Suppressor macrophage (primary cell): ENCODE measurements at places on chromosomes 7 and 10.
A peak's percentile ranks its signal among the peaks of the same experiment; 100 is the strongest.

DNA sequence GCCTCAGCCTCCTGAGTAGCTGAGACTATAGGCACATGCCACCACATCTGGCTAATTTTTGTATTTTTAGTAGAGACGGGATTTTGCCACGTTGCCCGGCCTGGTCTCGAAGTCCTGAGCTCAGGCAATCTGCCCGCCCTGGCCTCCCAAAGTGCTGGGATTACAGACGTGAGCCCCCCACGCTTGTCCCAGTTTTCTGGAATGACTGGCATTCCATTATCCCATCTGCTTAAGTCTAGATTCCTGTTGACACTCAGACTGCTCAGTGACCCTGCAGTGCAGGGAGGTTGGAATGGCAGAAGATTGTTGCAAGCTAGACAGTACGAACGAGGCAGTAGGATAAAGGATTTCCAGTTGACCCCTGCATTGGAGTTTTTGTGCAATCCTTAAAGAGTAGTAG lies 135.1 kb upstream of the NPS start:
- no peak for DNase-seq

GRCh38 chr10:104345941-104346340 lies 7.7 kb upstream of the ITPRIP start:
- no peak for DNase-seq

- no peak for DNase-seq
These were observed 3.5 kb downstream of the DENND11 start for GRCh38 chr7:141698247-141699015.

DNA sequence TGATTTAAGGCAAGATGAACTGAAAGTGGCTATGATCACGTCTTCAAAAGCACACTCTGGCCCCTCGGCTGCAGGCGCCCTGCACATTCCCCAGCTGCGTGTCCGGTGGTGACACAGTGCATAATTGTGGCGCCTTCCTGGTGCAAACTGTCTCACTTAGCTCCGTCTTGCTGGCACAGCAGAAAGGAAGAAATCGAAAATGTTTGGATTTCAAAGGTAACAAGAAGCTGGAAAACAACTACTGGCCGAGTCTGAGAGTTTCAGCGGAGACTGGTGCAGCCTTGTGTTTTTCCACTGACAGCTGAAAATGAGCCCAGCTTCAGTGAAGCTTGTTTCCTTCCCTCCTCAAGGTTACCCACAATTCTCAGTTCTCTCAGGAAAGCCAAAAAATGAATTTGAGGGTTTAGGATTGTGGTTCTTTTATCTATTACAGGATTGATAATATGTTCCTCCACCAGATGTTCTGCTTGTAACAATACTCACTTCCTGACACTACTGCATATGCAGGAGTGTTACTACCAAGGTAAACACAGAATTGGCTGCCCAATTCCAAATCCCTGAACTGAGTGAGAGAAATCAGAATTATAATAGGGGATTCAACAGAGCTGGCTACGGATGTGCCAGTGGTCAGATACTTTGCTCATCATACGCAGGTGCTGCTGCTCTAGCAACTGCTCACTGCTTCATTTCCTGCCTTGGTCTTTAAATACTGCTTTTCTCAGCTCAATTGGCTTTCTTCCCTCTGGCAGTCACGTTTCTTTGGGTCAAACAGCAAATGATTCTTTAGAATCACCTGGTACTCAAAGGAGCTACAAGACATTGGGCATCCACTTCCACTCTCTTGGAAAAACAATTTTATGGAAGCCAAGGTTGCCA lies 63.7 kb downstream of the TRUB1 start:
- DNase-seq = no peak

DNA sequence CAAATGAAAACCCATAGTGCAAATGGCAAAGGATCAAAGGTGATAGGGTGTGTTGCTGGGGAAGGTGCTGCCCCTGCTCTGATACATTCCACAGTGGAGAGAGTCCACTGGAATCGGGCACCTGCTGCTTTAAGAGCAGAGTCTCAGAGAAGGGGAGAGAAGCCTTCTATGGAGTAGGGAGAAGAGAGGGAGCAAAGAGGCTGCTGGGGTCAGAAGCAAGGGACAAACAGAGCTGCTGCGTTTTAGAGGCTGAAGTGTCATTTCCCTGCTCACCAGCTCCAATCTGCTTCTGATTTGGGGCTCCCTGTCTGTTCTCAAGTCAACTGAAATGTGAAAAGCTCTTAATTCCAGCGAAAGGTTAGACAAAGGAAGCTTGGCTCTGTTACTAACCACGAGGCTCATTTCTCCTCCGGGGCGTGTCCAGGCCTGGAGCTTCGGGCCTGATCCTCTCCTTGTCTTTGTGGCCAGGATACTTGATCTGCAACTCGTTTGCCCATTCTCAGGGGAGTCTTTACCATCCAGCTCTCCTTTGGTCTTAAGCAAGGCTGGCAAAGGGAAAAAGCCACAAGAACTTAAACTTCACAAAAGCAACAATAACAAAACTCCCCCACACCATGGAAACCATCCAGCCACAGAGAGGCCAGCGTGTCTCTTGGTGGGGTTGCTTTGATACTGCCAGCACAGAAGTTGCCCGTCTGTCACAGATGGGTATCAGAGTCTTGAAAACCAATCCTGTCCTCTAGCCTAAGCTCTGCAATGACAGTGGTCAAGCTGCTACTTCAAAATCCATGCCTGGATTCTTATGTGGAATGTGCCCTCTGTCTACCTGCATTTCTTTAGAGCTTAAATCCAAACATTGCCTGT lies 692.6 kb downstream of the SUGCT start:
- DNase-seq = no peak

DNA sequence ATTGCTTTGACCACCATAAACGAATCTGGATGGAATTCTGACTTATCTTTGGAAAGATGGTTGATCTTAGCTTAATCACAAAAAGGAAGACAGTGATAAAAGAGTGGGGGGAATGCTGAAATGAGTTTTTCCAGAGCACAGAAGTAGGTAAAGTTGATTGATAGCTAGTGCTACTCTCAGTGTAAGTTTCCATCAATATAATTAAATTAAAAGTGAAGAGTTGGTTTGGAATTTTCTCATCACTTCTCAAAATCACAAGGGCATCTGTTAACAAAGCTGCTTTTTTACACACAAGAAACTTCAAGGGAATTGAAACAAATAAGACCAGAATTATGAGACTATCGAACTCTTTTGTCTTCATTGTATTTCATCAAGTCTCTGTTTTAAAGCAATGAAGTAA lies 1217.3 kb downstream of the REEP3 start:
- no peak for DNase-seq

- no peak for DNase-seq
These were observed 17.7 kb downstream of the SOSTDC1 start for GRCh38 chr7:16447876-16448275.

DNA sequence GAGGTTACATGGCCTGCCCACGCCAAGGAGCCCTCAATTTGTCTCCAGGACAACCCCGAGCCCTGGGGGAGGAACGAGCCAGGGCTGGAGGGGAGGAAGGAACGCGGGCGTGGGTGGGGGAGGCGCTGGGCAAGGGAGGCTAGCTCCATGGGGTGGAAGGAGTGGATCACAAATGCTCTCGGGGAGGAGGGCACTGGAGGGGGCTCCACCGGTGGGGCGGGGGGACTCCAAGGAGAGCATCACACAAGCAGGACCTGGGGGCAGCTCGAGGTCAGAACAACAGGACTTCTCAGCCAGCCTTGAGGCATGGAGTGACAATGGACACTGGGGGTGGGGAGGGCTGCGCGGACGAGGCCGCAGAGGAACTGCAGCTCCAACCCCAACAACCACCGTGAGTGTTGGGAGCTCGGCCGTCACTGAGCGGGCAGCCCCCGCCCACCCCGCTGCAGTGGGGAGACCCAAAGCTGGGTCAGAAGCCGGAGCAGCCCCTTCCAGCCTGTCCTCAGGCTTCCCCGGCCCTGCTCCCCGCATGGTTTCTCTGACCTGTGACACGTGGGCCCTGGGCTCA lies 41.1 kb downstream of the STK32C start:
- peak; percentile 10 for DNase-seq

GRCh38 chr10:84763965-84764364 lies 435.6 kb downstream of the CCSER2 start:
- DNase-seq = no peak

DNA sequence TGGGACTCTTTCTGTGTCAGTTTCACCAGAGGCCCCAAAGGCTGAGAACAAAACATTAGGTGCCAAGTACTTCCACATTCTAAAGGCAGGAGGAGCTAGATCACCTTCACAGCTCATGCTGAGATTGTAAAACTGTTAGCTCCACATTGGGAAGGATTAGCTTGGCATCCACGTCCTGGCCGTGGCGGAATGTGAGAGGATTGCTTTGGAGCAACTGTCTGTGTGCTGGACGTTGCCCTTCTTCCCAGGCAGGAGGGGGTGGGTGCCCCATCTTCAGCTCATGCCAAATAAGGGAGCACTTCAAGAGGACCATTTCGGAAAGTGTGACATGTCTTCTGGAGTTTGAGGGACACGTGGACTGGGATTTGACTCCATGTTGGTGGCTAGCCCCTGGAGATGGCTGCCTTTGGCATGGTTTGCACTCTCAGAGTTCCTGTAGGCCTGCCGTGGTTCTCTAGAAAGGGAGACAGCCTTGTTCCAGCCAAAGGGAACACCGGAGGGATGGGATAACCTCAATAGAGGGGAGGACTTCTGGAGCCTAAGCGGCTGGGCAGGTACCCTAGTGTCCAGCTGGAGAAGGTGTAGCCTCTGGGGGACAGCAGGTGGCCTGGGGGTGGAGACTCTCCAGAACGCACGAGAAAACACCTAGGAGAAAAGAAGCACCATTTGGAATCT lies 19.9 kb upstream of the FMC1 start:
- DNase-seq = no peak

GRCh38 chr10:95474228-95475002 lies 86.8 kb downstream of the SORBS1 start:
- no peak for DNase-seq

- no peak for DNase-seq
These were observed 141.7 kb downstream of the USP6NL start for GRCh38 chr10:11469575-11470391.

- DNase-seq = peak; percentile 15
These were observed 205.6 kb upstream of the PRSS58 start for GRCh38 chr7:142463401-142463850.
